Stimulated activated CD8-positive, alpha-beta memory T cell treated with anti-CD3 and anti-CD28 coated beads, Interleukin-4, amount 100 ng/mL, for 1 hour (primary cell): ENCODE measurements at places on chromosomes 1 and 21.

GRCh38 chr21:43864962-43865539 lies at the start of gene AGPAT3:
Gene AGPAT3 (plus strand): TSS chr21:43865223. CDS start chr21:43959682, 94,459 bp downstream.
- DNase-seq = no peak

- no peak for DNase-seq
Observed at GRCh38 chr1:184966989-184967388, 7.3 kb downstream of the NIBAN1 start.

GRCh38 chr21:33384841-33385331 lies 18.3 kb upstream of the IFNGR2 start:
- DNase-seq = no peak

DNA sequence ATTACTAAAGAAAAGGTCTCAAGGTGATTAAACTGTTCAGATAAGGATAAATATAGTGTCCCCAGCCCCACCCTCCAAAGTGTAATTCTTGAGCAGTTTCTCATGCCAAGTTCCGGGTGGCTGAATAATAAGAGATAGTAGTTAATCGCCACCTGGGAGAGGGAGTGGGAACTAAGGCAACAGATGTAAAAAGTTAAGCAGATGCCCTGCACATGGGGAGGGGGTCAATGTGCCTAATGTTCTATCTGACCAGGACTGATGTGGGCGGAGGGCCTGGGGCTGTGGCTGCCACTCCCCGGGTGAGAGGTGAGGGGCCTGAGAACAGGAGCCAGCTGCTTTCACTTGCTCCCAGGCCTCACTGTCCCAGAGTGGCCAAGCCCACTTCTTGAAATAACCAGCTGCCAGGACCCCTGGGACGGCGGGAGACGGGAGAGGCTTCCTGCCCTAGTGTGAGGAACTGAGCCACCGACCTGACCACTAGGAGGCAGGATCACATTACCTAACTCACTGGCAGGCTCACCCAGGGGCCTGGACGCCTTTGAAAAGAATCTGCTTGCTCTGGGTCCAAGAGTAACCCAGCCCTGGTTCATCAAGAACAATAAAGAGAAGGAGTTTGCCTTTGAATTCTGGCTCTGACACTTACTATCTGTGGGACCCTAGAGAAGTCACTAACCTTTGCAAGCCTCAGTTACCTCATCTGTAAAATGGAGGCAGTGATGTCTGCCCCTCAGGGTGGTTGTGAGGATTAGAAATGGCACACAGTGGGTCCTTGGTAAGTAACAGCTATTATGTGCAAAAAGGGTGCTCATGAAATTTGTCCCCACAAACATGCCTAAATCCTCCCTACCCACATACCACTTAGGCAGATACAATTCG lies 179.2 kb downstream of the ATG4C start:
- DNase-seq = no peak

- DNase-seq = no peak
Observed at GRCh38 chr1:219993554-219994433, 52.5 kb downstream of the EPRS1 start.

DNA sequence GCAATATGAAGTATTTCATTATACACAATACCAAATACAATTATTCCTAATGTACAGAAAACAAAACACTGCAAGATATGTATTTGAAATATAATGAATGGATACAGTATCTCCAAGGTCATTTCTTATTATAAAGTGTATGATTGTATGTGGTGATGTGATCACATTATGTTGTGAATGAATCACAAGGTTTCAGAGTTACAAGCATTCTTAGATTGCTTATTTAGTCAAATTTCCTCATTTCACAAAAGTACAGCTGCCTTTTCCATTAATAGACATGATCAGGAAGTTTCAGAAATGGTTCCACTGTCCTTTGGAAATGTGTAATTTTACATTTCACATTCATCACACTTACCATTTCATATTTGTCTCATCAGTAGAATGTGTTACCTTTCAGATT lies 28.3 kb upstream of the NEK7 start:
- DNase-seq = no peak

- no peak for DNase-seq
Observed at GRCh38 chr1:220843481-220844011, 35.7 kb upstream of the HLX start.

GRCh38 chr21:40719615-40720014 lies 127.3 kb downstream of the DSCAM start:
- no peak for DNase-seq

- no peak for DNase-seq
Observed at GRCh38 chr1:43545695-43546387, 15.2 kb downstream of the PTPRF start.

GRCh38 chr1:148362626-148363438 lies 120.3 kb downstream of the PPIAL4G start:
- no peak for DNase-seq

GRCh38 chr1:50454911-50455310 lies 31.7 kb upstream of the DMRTA2 start:
- DNase-seq = no peak

DNA sequence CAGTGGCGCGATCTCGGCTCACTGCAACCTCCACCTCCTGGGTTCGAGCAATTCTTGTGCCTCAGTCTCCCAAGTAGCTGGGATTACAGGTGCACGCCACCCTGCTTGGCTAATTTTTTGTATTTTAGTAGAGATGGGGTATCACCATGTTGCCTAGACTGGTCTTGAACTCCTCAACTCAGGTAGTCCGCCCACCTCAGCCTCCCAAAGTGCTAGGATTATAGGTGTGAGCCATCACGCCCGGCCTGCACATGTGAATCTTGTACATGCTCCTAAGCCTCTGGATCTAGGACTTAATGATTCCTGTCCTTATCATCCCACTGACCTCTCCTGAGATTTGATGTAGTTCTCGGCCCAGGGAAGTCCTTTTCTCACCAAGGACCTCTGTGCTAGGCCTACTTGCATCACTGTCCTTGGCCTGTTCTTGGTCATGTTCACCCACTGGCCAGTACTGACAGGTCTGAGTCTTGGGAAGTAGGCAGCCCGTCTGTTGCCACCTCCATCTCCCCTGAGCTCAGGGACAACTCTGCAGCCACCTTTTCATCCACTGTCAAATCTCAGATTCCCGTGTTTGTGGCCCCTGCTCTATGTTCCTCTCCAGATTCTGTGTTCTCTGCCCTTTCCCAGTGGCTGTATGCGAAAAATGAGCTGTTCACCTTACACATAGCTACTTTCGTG lies 9.4 kb downstream of the HYI start:
- no peak for DNase-seq

DNA sequence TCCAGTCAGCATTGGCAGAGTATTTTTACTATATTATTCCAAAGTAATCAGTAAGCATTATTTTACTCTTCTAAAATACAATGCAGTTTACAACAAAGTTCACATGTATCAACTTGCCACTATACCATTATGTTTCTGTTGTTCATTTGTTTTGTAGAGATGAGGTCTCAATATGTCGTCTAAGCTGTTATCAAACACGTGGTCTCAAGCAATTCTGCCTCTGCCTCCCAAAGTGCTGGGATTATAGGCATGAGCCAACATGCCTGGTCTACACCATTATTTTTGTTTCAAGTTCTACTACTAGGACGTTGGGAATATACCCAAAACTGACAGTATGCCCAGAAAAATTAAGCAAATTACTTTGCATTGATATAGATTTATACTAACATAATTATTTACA lies 19.8 kb downstream of the FAF1 start:
- DNase-seq = no peak

- no peak for DNase-seq
Observed at GRCh38 chr1:62613325-62613727, 16.0 kb downstream of the ANGPTL3 start.

DNA sequence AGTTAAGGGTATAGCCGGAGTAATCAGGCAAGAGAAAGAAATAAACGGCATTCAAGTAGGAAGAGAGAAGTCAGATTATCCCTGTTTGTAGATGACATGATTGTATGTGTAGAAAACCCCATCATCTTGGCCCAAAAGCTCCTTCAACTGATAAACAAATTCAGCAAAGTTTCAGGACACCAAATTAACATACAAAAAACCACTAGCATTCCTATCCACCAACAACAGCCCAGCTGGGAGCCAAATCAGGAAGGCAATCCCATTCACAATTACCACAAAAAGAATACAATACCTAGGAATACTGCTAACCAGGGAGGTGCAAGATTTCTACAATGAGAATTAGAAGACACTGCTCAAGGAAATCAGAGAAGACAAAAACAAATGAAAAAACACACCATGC lies 45.3 kb downstream of the MAST2 start:
- DNase-seq = no peak

- no peak for DNase-seq
Observed at GRCh38 chr1:56147034-56147433, 432.3 kb downstream of the PLPP3 start.

DNA sequence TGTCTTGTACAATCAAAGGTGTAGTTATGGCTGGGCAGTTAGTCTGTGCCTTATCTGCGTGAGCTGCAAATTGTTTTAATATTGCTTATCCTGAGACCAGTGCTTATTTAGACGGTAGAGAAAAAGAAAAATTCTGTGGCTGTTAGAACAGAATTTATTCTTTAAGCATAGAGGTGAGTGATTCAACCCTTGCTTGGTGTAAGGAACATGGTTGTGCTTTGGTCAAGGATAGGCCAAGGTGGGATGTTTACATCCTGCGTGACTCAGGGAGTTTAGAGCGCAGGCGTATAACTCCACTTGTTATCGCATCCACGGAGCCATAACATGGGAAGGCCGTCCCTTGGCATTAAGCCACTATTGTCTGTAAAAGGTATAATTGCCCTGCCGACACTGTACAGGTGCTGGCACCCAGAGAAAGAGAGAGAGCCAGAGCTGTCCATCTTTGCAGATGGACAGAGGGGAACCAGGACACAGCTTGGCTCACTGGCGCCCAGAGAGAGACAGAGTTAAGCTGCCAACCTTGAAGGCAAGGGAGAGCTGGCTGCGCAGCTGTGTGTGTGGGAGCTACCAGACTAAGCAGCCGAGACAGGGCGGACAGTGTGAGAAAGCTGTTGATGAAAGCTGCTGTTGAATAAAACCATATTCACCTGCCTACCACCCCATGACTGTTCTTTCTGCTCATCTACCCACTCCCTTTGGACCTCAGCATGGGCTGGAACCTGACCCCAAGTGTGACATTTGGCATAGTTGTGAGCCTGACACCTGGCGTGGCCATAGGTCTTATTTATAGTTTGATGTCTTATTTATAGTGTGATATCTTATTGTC lies 200.4 kb downstream of the DYRK1A start:
- DNase-seq = no peak

DNA sequence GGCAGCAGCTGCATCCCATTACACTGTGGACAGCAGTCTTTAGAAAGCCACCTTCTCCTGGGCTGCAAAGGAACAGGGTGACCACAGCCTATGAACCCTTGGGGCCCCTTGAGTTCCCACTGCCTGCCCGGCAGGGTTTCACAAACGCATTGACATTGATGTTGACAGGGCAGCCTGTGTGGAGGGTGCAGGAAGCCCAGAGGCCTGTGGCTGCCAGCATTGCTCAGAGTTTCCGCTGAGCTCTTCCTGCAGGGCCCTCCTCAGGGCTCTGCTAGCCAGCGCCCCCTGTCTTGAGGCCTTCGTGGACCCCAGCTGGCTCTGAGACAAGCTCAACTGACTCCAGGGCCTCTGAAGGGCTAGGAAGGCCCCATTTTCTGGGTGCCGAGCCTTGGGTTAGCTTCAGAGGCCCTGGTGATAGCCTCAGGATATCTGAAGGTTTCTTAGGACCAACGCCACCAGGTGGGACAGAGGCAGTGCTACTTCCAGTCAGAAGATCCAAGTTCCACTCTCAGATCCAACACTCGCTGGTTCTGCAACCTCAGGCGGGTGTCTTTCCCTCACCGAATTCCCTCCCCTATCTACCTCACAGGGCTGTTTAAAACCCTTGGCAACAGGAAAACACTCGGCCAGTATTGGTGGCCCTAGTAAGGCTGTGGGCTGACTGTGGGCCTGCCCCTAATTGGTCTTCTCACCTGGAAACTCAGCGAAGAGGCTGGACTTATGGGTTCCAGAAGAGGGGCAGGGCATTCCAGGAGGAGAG lies 27.2 kb upstream of the EPS8L3 start:
- DNase-seq = peak; percentile 74

DNA sequence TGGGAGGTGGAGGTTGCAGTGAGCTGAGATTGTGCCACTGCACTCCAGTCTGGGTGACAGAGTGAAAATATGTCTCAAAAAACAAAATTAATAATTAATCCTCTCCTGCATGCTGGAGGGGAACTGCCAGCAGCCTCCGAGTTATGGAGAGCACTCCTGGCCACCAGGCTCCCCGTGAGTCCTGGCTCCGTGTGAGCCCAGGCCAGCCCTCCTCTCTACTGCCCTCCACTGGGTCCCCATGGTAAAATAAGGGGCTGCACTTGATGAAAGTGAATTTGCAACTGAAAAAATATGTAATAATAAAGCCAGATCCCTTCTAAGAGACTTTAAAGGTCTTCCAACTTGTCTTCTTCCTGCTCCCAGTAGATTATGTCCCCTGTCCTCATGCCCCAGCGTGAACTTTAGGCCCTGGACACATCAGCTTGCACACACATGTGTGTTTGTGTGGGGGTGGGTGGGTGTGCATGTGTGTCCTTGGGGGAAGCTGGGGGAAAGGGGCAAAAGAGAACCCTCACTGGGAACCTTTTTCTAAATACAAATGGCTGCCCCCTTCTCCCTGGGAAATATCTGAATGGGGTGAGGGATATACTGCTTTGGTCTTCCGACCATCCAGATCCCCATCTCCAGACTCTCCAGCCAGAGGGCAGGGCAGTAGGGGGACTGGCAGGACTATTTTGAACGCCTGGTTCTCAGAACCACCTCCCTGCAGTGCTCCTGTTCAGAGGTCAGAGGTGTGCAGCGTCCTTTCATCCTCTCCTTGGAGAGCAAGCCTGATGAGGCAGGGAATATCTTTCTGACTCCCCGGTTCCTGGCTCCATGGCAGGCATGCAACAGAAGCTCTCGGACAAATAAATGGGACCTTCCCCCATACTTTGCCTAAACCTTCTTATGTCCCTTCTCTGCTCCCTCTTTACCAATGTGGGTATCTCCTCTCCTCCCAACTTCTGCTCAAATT lies 26.2 kb downstream of the NEK2 start:
- DNase-seq = no peak

DNA sequence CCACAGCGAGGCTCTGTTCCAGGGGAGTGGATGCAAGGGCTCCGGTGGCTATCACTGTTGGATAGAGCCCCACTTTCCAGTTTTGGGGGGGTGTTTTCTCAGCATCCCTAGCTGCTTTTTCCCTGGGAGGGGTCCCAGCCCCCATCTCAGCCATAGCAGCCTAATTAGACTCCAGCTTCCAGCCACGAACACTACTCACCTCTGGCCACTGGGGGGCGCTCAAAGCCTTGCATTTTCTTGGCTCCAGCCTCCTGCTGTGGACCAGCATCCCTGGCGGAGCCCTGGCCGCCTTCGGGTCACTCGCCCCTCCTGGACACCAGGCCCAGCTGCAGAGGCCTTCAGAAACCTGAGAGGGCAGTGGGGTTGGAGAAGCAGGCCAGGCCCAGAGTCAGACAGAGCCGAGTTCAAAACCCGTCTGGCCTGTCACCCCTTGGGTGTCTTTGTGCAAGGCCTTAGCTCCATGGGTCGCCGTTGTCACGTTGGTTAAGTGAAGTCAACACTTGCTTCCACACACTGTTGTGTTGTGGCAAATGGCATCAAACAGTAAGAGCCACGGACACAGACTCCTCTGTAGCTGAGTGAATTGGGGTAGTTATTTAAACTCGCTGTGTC lies 93.5 kb upstream of the ACTL8 start:
- DNase-seq = no peak

GRCh38 chr21:28111151-28111619 lies 881.5 kb downstream of the LTN1 start:
- no peak for DNase-seq

GRCh38 chr1:94113589-94114226 lies 7.2 kb downstream of the ABCA4 start:
- DNase-seq = no peak

GRCh38 chr1:100832694-100833428 lies 61.8 kb downstream of the EXTL2 start:
- no peak for DNase-seq
